ENCODE measurements at places on chromosomes 2 and 18.

- no peak for DNase-seq
Measured at GRCh38 chr2:191401287-191401686, 156.1 kb downstream of the MYO1B start.

DNA sequence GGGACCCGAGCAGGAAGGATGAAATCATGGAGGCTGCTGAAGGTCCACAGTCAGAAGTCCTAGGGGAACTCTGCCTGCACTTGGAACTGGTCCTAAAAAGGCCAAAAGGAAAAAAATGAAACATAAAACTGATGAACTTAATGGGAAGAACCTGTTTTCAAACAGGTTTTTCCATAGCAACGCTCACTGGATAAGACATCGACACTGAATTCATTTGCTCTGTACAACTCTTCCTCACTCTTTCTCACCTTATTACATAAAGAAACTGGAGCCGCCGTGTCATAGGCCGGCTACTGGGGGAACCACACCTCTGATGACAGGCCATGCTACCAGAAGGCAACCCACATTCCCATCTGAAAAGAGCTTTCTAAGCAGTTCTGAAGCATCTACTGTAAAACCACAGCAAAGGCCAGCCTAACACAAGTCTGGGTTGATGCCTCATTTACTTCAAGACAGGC lies 83.6 kb downstream of the FARSB start:
- DNase-seq, result no peak

DNA sequence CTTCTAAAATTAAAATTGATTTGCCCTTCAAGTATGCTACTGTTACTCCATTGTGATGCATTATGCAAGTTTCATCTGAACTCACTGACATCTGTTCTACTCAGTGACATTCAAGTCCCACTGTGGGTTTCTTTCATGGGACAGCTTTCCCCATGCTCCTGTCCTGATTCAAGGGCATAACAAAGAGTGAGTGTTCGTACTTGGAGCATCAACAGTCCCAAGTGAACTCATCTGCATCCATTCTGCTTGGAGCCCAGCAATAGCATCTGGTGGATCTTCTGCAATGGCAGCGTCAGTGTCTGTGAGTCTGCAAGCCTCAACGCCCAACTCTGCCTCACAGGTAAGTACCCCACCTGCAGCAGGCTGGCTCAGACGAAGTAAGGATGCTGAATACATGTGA lies 27.5 kb downstream of the BUB1 start:
- DNase-seq, result no peak

GRCh38 chr2:140091926-140092325 lies 1311.7 kb upstream of the NXPH2 start:
- no peak for DNase-seq

DNA sequence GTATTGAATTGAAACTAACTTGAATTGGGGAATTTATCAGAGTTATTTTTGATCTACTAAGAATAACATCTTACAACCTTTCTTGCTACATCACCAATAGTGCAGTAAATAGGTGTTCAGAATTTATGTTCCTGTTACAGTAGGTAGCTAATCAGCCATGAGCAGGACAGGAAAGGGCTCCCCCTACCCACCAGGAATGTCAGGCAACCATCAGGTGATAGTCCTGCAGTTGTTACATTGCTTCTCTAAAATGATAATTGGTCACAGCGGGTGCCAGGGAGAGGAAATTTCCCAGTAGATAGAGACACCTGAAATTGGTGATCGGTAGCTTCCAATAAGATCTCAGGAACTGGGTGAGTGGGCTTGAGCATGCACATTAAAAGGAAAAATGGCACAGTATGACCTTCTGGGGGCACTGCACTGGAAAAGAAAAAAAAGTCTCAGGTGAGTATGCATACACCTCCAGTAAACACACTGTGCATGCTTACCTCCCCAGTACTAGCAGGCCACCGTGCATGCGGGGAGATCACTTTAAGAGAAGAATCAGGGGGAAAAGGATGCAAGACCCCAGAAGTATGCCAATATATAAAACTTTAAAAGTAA lies 1092.0 kb upstream of the LRRTM1 start:
- DNase-seq, result no peak

DNA sequence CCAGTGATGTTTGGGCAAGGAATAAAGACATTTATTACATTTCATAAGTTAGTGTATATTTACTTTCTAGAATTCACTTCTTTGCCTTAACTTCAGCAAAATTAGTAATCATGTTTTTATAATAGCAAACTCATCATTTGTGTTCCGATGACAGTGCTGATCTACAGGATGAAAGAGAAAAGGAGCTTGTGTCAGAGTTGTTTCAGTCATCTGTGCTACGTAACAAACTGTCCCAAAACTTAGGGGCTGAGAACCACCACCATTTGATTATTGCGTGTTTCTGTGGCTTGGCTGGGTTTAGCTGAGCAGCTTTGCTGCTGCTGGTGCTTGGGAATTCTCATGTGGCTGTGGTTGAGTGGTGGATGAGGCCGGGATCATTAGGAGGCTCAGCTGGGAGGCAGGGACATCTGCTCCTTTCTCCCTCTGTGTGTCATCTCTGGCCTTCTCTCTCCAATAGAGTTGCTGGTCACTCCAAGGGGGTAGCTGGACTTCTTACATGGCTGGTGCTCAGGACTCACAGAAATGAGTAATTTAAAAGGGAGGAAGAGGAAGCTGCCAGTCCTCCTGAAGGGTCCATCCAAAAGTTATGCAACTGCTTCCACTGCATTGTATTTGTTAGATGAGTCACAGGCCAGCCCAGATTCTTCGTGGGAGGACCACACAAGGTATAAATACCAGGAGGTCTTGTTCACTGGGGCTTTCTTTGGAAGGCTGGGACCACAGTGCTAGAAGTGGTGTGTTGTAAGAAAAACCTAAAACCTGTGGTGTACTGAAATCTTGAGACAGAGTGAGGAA lies 43.4 kb upstream of the HAAO start:
- DNase-seq, result no peak

DNA sequence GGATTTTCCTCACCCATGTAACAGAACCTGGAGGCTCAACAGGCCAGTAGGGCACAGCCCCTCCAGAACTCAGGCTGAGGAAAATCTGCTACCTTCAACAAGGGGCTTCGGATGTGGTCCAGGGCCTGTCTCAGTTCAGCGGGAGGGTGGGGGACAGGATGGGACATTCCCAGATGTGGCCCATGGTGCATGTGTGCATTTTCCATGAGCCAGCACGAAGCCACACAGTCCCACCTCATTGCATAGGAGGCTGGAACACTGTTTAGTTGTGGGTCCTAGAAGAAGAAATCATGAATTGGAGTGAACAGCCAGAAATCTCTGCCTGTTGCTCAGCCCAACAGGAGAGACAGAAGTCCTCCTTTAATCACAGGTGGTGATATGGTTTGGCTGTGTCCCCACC lies 469.6 kb upstream of the MYT1L start:
- DNase-seq, result no peak

- no peak for DNase-seq
Measured at GRCh38 chr18:9516437-9517064, 41.2 kb downstream of the RALBP1 start.

- DNase-seq, result no peak
Measured at GRCh38 chr2:15753811-15754702, 162.4 kb downstream of the DDX1 start.

GRCh38 chr2:30769891-30770462 lies 37.3 kb downstream of the CAPN13 start:
- DNase-seq, result no peak

GRCh38 chr2:23924589-23925359 lies 2.1 kb downstream of the ATAD2B start:
- DNase-seq, result no peak

GRCh38 chr2:75709297-75709696 lies 1.4 kb downstream of the GCFC2 start:
- no peak for DNase-seq

GRCh38 chr2:108602422-108602821 lies 68.2 kb downstream of the LIMS1 start:
- DNase-seq, result no peak

DNA sequence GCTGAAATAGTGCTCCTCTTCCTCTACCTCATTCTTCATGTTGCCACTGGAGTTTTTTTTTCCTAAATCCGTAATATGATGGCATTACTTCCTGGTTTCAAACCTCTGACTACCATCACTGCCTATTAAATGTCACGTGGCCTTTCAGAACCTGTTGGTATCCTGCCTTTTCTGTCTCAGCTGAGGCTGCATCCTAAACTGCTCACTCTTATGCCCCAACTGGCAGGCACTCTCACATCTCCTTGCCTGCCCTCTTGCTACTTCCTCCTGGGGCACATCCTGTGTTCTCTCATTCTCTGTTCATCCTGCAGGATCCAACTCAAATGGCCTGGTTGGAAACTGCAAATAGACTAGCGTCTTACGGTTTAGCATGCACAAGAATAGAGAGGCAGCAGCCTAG lies 468.1 kb upstream of the FANCL start:
- no peak for DNase-seq

GRCh38 chr2:5937851-5938565 lies 245.8 kb downstream of the SOX11 start:
- DNase-seq, result no peak

DNA sequence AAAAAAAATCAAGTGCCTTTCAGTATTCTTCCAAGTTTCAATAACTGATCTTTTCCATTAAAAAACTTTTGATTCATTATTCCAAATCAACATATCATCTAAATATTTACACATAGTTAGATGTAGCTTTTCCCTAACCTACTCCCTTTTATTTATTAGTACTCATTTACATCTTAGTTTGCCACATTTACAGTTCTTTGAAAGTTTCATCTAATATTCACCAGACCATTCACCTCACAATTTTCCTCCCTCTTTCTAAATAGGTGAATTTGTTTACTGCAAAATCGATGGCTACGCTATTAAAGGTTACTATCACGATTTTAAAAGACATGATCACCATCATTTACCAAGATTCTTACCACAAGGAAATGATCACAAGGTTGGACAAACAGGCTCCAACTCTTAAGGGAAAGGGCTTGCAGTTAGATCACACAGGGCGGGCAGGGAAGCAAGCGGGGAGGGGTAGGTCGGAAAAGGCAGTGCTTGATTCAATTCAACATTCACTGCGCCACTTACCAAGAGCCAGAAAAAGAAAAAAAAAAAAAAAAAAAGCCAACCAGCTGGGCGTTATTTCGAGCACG lies 654 bp upstream of the MARCHF7 start:
- DNase-seq, result no peak

DNA sequence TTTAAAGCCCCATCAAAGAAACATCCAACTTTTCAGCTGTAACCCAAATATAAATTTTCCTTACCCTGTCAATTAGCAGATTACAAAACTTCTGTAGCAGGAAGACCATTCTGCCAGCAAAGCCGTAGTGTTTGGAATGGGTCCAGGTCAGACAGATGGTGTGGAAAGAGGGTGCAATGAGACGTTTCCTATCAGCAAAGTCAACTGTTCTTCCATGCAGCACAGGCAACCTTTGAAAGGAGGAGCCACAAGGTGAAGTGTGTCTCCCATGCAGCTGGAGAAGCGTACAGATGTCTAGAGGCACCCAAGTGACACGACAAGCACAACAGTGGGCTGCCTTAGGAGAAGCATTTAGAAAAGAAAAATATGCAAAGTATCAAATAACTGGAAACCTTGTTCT lies 83.7 kb downstream of the SP3 start:
- DNase-seq, result no peak

DNA sequence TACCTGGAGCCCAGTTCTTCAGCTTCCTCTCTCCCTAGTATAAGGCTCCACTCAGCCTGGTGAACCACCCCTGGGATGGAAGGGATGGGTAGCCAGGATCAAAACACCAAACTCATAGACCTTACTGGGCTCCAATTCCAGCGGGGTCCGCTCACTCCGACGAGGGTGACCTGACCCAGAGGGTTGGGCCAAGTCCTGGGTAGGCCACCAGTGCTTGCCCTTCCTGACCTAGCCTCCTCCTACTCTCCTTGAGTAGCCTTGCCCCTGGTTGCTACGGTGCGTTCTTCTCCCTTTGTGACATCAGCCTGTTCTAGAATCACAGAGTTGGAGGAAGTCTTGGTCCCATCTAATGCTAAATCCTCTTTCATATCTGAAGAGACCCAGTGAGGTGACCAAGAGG lies 537 bp upstream of the STAT4 start:
- no peak for DNase-seq

DNA sequence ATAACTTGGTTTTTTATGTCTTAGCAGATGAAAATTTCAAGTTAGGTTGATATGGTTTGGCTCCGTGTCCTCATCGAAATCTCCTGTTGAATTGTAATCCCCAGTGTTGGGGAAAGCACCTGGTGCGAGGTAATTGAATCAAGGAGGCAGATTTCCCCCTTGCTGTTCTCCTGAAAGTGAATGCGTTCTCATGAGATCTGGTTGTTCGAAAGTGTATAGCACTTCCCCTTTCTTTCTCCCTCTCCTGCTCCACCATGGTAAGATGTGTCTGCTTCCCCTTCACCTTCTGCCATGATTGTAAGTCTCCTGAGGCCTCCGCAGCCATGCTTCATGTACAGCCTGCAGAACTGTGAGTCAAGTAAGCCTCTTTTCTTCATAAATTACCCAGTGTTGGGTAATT lies 242.1 kb upstream of the TNP1 start:
- no peak for DNase-seq

DNA sequence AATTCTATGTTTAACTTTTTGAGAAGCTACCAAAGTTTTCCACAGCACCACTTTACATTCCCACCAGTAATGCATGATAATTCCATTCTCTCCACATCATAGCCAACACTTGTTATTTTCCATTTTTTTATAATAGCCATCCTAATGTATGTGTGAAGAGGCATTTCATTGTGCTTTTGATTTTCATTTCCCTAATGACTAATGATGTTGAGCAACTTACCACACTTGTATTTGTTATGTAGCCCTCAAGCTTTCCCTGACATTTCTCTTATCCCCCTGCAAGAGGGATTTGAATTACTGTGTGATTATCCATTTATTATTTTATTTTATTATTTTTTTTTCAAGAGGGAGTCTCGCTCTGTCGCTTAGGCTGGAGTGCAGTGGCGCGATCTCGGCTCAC lies 23.6 kb upstream of the SOS1 start:
- DNase-seq, result no peak

GRCh38 chr18:73421010-73421409 lies 553.2 kb upstream of the NETO1 start:
- no peak for DNase-seq

GRCh38 chr18:45727068-45727467 lies 3.1 kb downstream of the SLC14A1 start:
- DNase-seq, result no peak

GRCh38 chr2:59583173-59583765 lies 970.2 kb downstream of the BCL11A start:
- DNase-seq, result no peak

- DNase-seq, result no peak
Measured at GRCh38 chr2:24024996-24025663, 15.2 kb downstream of the MFSD2B start.

DNA sequence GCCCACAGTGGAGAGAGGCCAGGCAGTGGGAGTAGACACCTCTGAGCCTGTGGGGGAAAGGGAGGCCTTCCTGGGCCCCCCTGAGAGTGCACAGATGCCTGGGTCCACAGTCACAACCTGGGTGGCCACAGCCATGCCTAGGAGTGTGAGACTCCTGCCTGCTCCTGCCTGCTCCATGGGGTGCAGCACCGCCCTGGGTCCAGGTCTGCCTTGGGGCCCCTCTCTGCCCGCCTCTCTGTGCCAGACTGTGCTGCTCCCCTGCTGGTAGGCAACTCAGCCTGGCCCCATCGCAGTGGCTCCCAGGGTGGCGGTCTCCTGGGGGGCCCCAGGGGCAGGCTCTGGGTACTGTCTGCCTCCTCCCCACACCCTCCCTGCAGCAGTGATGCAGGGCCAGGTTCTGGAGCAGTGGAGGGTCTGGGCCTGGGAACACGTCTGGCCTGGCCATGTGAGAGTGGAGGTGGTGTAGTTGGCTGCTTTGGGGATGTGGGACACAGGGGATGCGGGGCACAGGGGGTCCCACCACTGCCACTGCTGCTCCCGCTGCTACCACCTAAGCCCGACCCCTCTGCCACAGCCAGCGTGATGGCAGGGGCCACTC lies 60.1 kb upstream of the DLX2 start:
- no peak for DNase-seq
